ENCODE measurements at places on chromosomes 7 and 10. TPM values are rescaled to one million over a fixed set of nuclear protein-coding genes. Genes with fewer than 3 reads are reported as not detected.
A peak's percentile ranks its signal among the peaks of the same experiment; 100 is the strongest.

DNA sequence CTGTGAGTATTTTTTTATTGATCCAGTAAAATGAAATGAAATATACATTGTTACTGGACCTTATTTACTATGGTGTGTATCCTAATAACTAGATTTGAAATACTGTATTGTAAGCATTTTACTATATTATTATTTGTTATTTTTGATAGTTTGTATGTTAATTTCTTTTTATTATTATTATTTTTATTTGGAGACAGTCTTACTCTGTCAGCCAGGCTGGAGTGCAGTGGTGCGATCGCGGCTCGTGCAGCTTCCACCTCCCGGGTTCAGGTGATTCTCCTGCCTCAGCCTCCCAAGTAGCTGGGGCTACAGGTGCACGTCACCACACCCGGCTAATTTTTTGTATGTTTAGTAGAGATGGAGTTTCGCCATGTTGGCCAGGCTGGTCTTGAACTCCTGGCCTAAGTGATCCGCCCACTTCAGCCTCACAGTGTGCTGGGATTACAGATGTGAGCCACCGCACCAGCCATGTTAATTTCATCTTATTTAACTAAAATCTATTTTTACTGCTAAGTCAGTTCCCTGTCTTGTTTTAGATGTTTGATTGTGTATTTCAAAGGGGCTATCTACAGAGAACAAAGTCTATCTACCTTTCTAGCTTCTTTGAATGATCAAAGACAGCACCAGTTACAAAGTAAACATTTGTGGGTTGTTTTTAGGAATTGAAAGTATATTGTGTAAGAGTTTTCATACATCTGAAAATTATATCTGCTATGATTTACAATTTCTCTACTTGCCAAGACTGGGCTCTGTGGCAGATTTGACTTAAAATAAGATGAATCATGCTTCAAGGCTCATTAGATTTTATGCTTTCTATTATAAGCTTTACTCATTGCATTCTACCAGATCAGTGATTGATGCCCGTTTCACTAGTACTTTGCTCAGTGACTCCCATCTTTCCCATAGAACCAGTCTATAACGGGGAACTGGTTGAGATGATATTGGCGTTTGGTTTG is 41.6 kb downstream of the CDC123 start:
- DNase-seq = no peak

GRCh38 chr7:89049043-89049442 is 253.5 kb upstream of the TEX47 start:
- DNase-seq = no peak

DNA sequence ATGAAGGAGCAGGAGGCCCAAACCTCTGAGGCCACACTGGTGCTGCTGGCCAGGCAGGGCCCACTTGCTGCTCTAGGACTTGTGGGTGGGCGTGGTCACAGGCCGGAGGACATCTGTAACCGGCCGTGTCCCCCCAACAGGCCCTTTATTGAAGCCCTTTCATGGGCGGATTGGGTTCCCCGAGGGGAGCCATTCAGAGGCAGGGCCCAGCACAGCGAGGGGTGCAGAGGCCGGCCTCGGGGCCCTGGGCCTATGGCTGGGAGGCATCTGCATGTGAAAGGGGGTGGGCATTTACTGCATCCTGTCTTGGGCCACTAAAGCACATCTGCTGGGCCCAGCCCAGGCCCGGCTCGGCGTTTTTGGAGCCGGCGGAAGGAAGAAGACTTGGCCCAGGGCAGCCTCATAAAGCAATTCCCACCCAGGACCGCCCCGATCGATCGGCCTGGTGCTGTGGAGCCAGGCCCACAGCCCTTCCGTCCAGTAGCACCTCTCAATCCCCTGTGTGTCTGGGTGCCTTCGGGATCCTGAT is 8.4 kb downstream of the LHPP start:
- DNase-seq = no peak

The RAMP3 gene
- 51.2 TPM for total RNA-seq

- no peak for DNase-seq
Observed at GRCh38 chr7:15128716-15129115, 226.2 kb upstream of the DGKB start.

GRCh38 chr7:70645876-70646351 is 486.0 kb upstream of the GALNT17 start:
- no peak for DNase-seq

The CPVL gene
- total RNA-seq = 0.22 TPM

GRCh38 chr10:130655313-130656186 is 519.4 kb downstream of the GLRX3 start:
- DNase-seq = no peak

The CARD11 gene
- 3.1 TPM for total RNA-seq

The BRAT1 gene
- total RNA-seq = 13.9 TPM

- DNase-seq = no peak
Observed at GRCh38 chr7:88614736-88615135, 144.8 kb upstream of the ZNF804B start.

The ICA1 gene
- 28.4 TPM for total RNA-seq

- DNase-seq = peak; percentile 51
Observed at GRCh38 chr7:104993217-104993862, 20.7 kb upstream of the KMT2E start.

The TSPAN13 gene
- 45.1 TPM for total RNA-seq

- DNase-seq = no peak
Observed at GRCh38 chr7:10672186-10672585, 301.5 kb upstream of the PHF14 start.

DNA sequence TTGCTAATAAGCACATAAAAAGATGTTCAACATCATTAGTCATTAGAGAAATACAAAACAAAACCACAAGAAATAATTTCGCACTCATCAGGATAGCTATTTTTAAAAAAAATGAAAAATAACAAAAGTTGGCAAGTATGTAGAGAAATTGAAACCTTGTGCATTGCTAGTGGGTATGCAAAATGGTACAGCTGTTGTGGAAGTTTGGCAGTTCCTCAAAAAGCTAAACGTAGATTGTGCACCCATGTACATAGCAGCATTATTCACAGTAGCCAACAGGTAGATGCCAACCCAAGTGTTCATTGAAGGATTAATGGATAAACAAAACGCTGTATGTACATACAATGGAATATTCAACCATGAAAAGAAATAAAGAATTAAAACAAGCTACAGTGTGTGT is 35.3 kb upstream of the STARD3NL start:
- DNase-seq = no peak

The IKZF1 gene
- under 0.01 TPM for total RNA-seq

DNA sequence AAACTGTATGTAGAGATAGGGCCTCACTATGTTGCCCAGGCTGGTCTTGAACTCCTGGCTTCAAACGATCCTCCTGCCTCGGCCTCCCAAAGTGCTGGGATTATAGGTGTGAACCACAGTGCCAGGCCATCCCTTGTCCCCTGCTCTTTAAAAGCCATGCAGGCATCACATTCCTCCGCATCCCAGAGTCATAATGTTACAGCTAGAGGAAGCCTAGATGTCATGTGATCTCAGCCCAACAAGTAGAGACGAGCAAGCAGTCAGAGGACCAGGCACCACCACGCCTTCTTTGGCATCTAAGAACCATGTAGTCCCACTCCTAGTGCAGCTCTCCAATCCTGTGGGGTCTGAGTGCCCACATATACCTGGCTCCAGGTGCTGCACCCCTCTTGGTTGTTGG is 13.1 kb downstream of the PODXL start:
- DNase-seq = no peak

The PLAC9 gene
- 0.40 TPM for total RNA-seq

GRCh38 chr7:16083931-16084330 is 337.4 kb downstream of the CRPPA start:
- peak; percentile 81 for DNase-seq

The HOXA3 gene
- 2.4 TPM for total RNA-seq

The HMX2 gene
- not detected for total RNA-seq
